ENCODE measurements at places on chromosomes 7 and 10. TPM values are rescaled to one million over a fixed set of nuclear protein-coding genes. Genes with fewer than 3 reads are reported as not detected.

DNA sequence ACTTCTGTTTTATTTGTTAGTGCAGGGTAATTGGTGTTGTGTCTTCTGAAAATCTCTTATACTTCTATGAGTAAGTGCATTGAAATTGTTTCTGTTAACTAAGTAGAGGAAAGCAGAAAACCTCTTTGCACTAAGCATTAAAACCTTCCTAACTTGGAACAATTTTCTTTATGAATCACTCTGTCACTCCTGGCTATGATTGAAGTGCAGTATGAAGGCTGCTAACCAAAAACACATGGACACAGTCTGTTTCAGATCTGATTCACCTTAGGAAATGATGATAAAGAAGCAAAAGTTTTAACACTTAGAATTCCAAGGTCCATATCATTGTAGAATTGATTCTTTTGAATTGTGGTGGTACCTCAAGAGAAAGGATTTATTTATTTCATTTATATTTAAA is 41.9 kb downstream of the MET start:
- no peak for DNase-seq

DNA sequence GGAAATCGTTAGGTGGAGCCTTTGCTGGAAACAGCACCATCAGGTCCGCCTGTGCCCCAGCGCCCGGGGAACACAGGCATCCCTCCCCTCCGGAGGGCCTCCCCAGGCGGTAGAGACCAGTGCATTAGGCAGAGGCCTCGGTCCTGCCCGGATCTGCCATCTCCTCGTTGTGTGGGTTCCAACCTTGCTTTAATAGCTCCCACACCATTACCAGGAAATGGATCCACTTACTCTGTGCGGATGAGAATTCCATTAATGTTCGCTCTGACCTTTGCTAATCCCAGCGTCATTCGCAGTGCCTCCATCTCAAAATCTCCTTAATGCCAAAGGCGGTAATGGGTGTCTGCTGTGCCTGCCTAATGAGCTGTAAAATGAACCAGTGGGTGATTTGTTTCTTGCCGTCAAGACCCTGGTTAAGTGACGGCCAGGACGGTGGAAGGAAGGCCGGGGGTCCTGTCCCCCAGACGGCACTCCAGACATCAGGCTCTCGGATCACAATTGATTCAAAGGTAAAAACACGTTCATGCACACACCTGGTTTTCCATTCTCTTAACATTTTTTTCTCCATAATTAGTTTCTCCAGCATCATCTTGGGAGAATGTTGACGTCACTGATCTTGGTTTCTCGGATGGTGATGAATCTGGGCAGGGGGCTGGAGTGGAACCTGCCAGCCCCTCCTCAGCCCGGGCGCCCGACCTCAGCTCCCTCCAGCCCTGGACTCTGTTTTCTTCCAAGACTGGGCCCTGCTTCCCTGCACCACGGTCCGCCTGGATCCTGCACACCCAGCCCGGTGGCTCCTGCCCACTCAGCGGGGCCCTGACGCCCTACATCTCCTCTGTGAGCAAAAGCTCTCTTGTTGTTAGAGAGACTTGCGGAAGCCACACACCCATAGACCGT is 22.8 kb upstream of the FAM20C start:
- no peak for DNase-seq

DNA sequence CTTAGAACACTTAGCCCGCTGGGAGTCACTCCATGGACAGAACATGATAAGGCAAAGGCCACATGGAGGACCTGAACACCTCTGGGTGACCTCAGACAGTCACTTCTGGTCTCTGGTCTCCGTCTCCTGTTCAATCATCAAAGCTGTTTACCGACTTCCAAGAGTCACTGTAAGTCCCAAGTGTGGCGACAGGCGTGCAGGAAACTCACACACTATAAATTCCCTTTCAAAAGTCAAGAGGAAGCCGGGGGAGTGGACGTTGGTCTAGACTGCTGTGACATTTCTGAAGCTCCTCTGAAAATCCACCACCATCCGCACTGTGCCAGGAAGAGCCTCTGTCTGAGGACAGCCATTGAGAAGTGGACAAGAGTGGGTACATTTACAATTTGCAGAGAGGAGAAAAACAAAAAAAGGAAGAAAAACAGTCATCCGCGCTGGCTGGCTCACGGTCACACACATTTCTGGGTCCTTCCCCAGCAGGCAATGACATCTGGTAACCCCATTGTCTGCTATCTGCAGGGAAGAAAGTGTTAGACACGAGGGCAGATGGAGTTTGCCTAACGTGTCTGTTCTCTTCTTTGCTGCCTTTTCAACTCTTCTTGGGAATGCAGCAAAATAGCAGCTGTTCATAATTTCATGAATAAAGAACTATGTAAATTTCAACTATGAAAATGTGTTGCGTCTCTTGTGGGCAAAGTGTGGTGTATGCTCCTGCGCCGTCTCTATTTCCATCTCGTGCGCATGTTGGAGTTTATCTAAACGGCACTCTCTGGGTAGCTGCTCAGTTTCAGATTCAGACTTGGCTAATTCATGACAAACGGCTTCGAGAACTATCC is 32.9 kb upstream of the CUX1 start:
- peak; percentile 63 for DNase-seq

GRCh38 chr10:77960829-77961329 is 34.3 kb upstream of the DLG5 start:
- DNase-seq, result no peak

GRCh38 chr7:23603632-23604295 is 6.6 kb downstream of the CCDC126 start:
- no peak for DNase-seq

DNA sequence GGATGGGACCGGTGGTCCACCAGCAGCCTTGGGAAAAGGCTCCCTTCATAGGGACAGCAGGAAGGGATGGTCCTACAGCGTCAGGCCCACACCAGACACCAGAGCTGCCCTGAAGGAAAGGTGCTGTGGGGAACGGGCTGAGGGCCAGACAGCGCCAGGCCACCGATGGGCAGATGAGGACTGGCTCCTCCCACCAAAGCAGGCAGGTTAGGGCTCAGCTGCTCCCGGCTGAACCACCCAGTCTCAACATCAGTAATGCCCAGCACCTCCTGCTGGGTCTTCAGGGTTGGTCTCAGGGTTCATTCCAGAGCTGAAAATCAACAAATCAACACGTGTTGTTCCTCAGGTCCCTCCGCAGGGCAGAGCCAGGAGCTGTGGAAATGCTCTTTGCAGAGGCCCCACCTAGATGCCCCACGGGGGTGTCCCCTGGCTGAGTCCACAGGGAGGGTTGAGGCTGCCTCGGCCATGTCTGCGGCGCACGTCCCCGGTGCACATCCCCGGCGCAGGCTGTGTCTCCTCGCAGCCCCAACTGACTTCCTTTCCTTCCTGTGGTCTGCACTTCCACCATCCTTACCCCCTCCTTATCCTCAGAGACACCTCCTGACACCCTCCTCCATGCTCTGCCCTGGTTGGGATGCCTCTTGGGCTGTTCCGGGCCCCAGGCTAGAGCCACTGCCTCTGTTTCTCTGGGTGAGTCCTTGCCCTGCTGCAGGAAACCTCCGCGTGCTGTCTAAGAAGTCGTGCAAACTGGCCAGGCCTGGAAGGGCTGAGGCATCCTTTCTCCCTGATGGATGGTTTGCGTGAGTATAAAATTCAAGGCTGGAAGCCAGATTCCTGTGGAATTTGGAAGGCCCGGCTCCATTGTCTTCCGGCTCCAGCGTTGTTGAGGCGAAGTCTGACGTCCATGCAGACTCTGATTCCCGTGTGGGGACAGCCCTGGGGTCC is 32.8 kb upstream of the CFAP46 start:
- peak; percentile 74 for DNase-seq

DNA sequence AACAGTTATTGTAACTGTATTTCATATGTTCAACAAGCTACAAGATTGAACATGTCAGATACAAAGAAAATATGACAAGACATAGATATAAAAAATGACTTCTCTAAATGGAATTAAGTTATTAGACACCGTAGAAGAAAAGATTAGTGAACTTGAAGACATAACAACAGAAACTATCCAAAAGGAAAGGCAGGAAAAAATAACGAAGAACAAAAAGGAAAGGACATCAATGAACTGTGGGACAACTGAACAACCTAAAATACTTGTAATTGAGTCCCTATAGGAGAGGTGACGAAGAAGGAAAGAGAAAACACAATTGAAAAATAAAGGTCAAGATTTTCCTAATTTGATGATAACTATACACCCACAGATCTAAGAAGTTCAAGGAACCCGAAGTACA is 32.3 kb downstream of the UPF2 start:
- DNase-seq, result no peak

DNA sequence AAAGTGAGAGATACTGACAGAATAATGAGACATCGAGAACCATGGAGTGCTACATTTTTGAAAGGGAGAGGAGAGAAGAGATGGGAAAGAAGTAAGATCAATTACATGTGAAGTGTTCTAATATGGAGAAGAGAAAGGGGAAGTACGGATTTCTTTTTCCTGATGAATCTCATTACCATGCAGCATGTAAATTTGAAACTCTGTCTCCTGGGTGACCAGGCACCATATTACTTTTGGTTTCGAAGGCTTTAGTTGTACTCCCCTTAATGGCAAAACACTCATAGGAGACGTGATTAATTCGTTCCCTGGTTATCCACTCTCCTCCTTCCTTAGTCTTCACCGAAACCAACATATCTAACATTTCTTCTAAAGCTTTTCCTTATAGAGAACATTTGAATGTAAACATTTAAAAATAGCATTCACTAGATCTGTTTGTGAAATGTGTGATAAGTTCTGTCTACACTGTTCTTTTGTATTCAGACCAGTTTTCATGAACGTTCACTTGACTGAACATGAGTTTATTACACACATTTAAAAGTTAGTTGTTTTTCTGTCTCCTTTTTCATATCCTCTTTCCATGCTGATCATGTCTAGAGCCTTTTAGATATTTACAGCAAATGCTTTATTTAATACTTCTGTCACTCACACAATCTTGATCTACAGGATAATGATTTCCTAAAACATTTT is 80.2 kb upstream of the MSRB2 start:
- no peak for DNase-seq

GRCh38 chr7:12162415-12163113 is 48.5 kb upstream of the TMEM106B start:
- DNase-seq, result no peak

DNA sequence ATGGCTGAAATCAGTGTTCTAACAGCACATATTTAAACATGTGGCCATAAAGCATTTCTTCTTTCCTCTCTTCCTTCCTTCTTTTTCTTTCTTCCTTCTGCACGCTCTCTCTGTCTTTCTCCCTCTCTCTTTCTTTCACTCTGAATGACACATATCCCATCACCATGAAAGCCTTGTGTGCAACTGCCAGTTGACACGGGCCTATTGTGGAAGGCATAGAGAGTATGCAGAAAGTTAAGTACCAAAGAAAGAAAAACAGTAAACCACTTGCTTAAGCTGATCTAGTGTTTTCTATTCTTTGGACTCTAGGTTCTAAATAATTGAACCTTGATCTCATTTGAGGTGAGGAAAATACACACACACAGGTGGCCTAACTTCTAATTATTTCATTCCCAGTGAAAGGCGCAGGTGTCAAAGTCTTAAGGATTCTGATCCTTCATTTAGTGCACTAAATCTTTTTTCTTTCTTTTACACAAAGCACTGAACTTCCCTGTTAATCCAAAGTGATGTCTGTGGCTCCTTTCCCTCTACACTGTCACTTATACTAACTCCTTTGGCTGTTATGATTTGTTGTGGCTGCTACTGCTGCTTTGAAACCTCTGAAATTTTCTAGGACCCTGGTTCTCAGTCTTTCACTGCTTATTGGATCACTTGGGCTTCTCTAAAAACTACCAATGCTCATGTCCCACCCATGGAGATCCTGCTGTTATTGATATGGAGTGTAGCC is 17.7 kb downstream of the DKK1 start:
- no peak for DNase-seq

DNA sequence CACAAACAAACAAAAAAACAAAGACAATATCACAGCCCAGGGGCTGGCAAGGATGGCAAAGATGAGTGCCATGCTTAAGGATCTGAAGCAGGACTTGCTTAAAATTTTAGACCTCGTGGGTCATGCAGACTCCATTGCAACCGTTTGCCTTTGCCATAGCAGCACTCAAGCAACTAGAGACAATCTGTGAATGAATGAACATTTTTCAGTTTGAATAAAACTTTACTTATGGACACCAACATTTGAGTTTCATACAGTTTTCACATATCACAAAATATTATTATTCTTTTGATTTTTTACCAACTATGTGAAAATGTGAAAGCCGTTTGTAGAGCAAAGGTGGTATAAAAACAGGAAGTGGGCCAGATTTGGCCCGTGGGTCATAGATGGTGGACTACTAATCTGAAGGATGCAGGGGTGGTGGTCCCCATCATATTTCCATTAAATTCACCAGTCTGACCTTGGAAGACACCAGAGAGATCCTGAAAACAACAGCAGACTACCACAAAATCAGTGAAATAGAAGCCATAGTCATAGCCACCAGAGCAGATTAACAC is 8.3 kb upstream of the RBM17 start:
- DNase-seq, result no peak

DNA sequence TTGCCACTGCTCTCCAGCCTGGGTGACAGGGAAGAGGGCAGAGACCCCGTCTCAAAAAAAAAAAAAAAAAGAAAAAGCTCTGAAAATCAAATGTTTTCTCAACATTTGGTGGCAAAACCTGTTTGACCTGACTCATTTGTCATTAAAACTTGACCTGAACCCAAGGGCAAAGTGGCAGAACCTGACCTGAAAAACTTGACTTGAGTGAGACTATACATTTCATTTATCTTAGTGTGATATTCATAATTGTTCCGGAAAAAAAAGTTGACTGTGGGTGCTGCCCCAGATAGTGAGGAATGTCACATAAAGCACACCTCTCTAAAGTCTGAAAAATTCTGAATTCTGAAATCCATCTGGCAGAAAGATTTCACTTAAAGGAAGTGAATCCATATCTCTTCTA is 2.3 kb upstream of the TAX1BP1 start:
- no peak for DNase-seq

GRCh38 chr10:114284346-114285071 is 45.5 kb downstream of the VWA2 start:
- no peak for DNase-seq

DNA sequence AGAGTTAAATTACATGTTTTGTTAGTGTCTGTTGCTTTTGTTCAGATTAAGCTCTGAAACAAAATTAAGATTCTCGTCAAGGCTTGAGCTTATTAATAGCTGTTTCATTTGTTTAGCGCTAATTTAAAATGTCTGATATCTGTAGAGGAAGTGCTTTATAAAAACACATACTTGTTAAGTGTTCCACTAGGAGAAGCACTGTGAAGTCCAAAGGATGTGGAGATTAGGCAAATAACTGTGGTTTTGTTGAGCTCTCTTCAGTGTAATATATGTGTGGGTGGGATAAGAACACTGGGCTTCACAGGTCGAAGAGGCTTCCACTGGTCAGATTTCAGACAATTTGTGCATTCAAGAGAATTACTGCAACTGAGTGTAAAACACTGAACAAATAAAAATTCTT is 242.0 kb downstream of the AUTS2 start:
- peak; percentile 82 for DNase-seq

Gene TWIST1
- total RNA-seq, result 43.5 TPM

Gene PDGFA
- total RNA-seq, result 22.0 TPM

Gene ELFN1
- total RNA-seq, result 51.6 TPM

Gene IKZF5
- total RNA-seq, result 6.0 TPM

Gene OR9A2
- total RNA-seq, result 0.60 TPM

Gene CLDN15
- total RNA-seq, result 2.7 TPM

All from cardiac muscle cell (in vitro differentiated cells and primary cell).